ENCODE measurements at places on chromosomes 2 and 18.

- DNase-seq, result no peak
Measured at GRCh38 chr2:239241431-239241960, 159.3 kb downstream of the HDAC4 start.

- DNase-seq, result no peak
Measured at GRCh38 chr2:85737481-85737880, 16.3 kb upstream of the ATOH8 start.

- no peak for DNase-seq
Measured at GRCh38 chr2:180202467-180202951, 195.4 kb upstream of the CWC22 start.

DNA sequence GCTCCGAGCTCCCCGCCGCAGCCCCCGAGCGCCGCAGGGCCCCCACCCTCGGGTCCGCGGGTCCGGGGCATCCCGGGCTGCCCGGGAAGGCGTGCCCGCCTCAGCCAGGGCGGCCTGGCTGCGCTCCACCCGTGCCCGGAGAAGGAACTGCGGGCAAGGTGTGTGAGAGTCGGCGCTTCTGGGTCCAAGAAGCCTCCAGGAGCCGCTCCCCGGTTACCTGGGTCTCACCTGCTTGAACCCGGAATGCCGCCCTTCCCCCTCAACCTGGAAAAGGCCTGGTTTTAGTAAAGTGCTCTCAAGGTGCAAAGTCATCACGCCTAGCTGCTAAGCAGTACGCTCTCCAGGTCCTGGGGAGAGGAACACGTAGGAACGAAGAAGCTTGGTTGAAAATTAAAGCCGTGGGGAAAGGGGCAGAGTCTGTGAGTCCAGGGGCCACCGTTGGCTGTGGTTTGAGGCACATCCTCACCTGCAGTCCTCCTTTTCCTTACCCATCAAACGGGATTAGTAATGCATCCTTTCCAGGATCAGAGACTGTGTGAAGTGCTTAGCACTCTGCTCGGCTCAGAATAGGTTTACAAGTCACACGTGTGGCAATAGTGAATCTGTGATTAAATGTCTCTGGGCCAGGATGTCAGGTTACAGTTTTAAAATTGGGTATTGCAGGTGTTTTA, 1.2 kb downstream of the ASAP2 start:
- DNase-seq, result no peak

DNA sequence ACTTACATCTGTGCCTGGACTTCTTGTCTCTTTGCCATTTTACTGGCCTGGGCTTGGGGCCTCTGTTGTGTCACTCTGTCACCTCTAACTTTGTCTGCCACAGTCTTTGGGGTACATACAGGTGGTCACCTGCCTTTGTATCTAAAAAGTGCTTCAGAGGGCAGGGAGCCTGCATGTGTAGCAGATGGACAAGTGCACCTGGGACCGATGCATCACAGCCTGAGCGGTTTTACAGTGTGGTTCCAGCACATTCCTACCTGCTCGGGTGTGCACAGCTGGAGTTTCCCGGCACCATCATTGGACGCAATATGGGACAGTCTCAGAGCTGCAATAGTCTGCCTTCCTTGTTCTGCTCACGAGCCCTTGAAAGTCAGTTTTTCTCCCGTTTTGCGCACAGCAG, 249.8 kb upstream of the RAB12 start:
- DNase-seq, result no peak

DNA sequence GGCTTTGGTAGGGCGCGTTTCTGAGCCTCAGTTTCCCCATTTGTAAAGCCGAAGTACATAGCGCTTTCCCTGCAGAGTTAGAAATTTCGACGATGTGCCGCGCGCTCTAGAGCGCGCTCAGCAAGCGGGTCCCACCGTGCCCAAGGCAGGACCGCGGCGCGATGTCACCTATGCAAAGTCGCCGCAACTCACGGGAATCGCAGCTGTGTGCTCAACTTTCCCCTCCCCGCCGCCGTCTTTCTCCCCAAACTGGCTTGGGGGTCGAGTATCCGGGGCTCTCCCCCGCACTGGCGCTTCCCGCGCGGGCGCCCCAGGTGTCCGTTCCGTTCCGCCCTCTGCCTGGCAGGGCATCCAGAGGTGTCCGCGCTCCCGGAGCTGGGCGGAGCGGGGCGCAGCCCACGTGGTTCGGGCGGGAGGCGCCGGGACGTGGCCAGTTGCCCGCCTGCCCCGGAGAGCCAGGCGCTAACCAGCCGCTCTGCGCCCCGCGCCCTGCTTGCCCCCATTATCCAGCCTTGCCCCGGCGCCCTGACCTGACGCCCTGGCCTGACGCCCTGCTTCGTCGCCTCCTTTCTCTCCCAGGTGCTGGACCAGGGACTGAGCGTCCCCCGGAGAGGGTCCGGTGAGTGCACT, at the start of gene MLPH:
MLPH (plus strand) TSS at position 433 of the 630 bp plus-strand sequence. CDS start 6,176 bp downstream, outside the sequence.
- DNase-seq, result no peak

DNA sequence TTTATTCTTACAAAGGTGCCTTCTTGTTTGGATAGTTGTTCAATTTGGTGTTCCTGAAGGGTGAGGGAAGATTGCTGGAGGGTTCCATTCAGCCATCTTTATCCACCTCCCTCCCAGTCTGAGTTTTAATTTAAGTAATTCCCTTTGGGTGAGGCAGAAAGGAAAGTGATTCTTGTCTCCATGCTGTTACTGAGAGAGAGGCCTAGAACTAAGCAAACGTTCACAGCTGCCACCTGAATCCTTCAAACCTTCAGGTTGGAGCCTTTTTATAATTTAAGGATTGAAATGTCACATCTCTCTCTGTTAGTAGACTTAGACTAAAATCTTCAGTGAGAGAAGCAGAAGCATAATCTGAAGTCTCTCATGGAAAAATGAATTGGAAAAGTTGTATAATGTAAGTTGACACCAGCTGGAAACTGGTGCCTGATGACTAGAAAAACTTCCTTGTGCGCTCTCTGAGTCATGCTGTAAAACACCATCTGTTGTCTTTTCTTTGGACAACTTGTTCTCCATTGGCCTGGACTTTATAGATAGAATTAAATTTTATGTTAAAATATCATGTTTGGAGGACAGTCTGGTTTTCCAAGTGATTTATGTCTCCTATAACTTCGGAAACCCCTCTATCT, 14.6 kb downstream of the STRADB start:
- no peak for DNase-seq

- no peak for DNase-seq
Measured at GRCh38 chr2:100903534-100904258, 83.8 kb downstream of the NPAS2 start.

- DNase-seq, result peak; percentile 13
Measured at GRCh38 chr2:5482929-5483331, 209.3 kb upstream of the SOX11 start.

- no peak for DNase-seq
Measured at GRCh38 chr2:127807678-127808353, 3.2 kb downstream of the WDR33 start.

- DNase-seq, result no peak
Measured at GRCh38 chr2:226310146-226310545, 489.5 kb downstream of the IRS1 start.

DNA sequence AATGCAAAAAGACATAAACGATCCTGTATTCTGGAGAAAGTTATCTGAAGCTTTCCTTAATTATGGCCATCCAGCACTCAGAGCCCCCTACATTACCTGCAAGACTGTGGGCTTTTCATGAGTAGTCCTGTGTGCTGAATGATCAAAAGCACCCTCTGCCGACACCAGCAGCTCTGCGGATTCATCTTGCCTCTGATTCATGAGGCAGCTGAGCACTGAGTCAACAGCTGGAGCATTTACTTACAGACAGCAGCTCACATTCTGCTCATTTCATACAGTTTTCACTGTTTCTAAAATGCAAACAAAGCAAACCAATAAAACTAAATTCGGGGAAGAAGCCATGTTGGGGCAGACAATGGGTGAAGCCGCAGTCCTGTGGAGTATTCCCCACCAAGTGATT, 886.5 kb downstream of the CNTNAP5 start:
- no peak for DNase-seq

Data from NCI-H2107 (cell line).